Stimulated activated CD4-positive, alpha-beta T cell treated with anti-CD3 and anti-CD28 coated beads, Interleukin-15, amount 100 ng/mL, for 24 hours (primary cell): ENCODE measurements at places on chromosomes 5 and 9.
A peak's percentile ranks its signal among the peaks of the same experiment; 100 is the strongest.

- DNase-seq: peak; percentile 92
Measured at GRCh38 chr9:136847826-136848392, 1.3 kb upstream of the PHPT1 start.

DNA sequence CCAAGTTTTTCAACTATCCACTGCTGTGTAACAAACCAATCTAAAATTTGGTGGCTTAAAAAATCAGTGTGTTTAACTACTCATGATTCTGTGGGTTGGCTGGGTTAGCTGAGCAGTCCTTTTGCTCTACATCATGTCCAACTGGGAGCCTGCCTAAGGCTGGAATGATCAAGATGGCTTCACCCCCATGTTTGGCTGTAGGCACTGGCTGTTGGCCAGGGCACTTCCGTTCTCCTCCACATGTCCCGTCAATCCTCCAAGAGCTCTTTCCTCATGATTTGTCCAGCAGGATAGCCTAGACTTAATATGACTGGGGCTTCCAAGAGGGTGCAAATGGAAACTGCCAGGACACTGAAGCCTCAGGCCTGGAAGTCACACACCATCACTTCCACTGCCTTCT lies 17.0 kb upstream of the TSSK1B start:
- no peak for DNase-seq

DNA sequence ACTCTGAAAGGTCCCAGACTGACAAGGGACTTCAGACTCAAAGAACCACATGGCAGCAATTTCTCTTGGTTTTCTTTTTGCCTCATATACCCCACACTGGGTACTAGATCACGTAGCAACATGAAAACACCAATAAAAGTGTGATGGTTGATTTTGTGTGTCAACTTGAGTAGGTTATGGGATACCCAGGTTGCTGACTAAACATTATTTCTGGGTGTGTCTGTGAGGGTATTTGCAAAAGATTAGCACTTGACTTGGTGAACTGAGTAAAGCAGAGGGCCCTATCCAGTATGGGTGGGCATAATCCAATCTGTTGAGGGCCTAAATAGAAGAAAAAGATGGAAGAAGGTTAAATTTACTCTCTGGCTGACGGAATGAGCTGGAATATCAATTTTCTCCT lies 53.8 kb upstream of the ZNF618 start:
- DNase-seq: no peak

DNA sequence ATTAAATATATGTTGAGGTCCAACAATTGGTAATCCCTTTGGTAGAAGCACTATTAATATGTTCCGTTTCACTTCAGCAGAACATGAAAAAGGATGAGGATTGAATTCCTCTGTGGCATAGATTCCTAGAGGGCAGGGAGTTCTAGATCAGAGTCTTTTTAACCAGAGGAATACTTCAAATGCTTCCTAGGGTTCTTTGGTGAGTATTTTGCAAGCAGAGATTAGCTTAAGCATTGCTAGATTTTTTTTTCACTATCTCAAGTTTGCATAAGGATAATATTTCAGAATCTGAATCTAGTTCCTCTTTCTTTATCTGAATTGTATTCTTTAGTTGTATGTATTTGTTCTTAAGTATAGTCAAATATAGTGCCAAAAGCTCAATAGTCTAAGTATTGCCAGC lies 116.6 kb upstream of the ADAMTSL1 start:
- DNase-seq: no peak

DNA sequence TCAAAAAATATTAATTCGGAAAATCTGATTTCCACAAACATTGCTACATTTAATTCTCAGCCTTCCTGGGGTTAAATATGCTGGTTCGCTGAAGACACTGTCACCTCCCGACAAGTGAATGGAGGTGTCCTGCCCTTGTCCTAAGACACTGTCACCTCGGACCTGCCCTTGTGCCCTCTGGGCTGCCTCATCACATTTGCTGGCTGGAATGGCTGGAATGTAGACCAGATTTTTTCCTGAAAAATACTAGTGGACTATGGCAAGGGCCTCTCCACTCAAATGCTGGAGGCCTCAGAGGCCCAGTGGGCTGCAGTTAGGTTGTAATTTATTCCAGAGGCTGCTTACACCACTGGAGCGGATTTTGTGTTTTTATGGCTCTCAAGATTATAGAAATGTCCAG lies 28.2 kb downstream of the CACNA1B start:
- no peak for DNase-seq
